ENCODE measurements at places on chromosomes 13 and 19. TPM values are rescaled to one million over a fixed set of nuclear protein-coding genes. Genes with fewer than 3 reads are reported as not detected.

Gene CEACAM6
- total RNA-seq, result not detected

Gene NOTCH3
- not detected for total RNA-seq

Gene C13orf42
- not detected for total RNA-seq

Gene ZBTB32
- total RNA-seq, result 3.3 TPM

Gene KLHL26
- total RNA-seq, result 19.0 TPM

Gene PGLYRP2
- total RNA-seq, result not detected

Gene MCEMP1
- not detected for total RNA-seq

Gene BLOC1S3
- total RNA-seq, result 14.7 TPM

Gene CD177
- total RNA-seq, result not detected

Gene PLPPR2
- total RNA-seq, result 8.2 TPM
